ENCODE measurements at places on chromosomes 5 and 9. TPM values are rescaled to one million over a fixed set of nuclear protein-coding genes. Genes with fewer than 3 reads are reported as not detected.

DNA sequence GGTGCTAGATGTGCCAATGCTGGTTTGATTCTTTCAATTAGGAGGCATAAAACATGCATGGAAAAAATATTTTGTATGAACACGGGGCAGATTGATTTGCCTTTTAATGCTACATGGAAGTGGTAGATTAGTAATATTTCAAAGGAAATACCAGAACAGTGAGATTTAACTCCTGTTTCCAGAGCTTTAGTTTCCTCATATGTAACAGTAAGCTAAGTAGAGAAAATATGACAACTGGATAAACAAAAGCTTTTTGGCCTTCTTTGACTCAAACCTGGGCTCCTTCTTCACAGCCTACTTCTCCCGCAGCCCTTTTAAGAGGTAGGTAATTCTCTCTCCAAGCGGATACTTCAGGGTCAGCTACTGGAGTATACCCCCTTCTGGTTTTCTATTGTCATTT is 254.2 kb upstream of the TRPC7 start:
- H3K27me3 ChIP-seq: no peaks in the 10 kb centered on the region
- H3K27ac ChIP-seq: no peak overlapping the region
- DNase-seq: no peak
- no peak overlapping the region for H3K4me3 ChIP-seq
- H3K36me3 ChIP-seq: no peaks in the 10 kb centered on the region

- no peak for DNase-seq
- H3K27ac ChIP-seq: no peak within 1 kb of the TSS
- H3K4me3 ChIP-seq: no peak within 1 kb of the TSS
- H3K27me3 ChIP-seq: peaks cover 41% of the 10 kb centered on the region
Observed at GRCh38 chr5:37839407-37840052, at the start of gene GDNF. Gene GDNF (minus strand): TSS chr5:37840041. CDS start chr5:37834796, 5,245 bp downstream.

GRCh38 chr5:142713121-142713706 is 27.3 kb upstream of the FGF1 start:
- no peaks in the 10 kb centered on the region for H3K36me3 ChIP-seq
- peaks cover 36% of the 10 kb centered on the region for H3K4me1 ChIP-seq
- peak; percentile 93 for DNase-seq

DNA sequence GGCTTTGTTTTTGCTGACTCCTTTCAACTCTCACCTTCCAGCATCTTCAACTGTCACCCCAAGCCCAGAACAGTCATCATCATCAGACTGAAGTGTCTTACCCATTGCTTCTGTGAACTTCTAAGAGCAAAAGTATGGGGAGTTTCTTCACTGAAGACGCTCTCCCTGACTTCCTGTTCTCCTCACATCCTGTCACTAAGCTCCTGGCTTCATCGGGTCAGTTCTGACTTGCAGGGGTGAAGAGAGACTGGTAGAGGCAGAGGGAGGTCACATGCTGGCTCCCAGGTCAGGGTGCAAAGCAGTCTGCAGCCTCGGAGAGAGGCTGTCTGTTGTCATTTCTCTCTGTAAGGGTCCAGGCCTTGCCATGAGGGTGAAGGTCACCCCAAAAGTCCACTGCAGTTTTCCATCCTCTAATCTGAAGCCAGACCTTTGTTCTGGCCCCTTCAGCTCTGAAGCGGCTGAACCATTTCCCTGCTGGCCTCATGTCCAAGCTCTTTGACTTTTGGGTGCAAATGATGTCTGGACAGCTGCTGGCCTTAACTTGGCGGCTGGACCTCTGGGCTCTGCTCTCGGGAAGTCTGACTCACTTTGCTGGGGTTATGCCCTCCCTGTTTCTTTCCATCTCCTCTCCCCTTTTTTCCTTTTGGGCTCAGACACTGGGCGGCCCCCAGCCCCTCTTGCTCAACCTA is 305.0 kb downstream of the RAB3C start:
- H3K36me3 ChIP-seq: no peaks in the 10 kb centered on the region
- no peak overlapping the region for H3K4me3 ChIP-seq
- H3K27me3 ChIP-seq: no peaks in the 10 kb centered on the region
- H3K4me1 ChIP-seq: peaks cover 6% of the 10 kb centered on the region
- peak; percentile 27 for DNase-seq
- H3K27ac ChIP-seq: no peak overlapping the region

DNA sequence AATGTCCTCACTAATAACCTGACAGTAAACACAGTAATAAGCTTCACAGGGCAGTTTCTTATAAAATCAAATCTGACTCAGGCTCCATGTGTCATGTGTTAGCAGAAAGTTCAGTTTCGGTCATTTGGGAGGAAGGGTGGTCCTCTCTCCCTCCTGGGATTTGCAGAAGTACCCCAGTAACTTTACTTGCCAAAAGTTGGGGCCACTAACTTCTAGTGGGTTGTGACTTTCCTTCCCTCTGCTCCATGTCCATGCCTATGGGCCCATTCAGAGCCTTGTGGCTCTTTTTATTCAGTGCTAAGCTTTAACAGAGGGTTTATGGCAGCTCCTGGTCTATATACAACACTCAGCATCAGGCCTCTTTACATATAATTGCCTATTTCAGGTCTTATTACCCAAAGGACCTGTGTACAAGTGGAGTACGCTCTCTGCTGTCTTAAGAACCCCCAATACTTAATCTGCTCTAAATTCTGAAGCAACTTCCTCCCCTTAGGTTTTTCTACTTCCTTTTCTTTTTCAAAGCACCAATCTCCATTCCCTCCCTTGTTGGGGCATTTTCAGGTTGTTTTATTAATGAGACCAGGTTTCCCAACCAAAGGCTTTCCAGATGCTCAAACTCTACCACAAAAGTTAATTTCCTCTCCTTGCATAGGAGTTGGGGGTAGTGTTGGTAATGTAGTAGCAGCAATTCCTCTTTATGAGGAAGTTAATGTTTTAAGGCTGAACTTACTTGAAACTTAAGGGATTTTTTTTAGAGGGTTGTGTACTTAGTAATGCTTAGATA is 107.7 kb downstream of the CCDC192 start:
- H3K4me1 ChIP-seq: no peaks in the 10 kb centered on the region
- H3K27ac ChIP-seq: no peak overlapping the region
- no peaks in the 10 kb centered on the region for H3K36me3 ChIP-seq

- H3K4me1 ChIP-seq: no peaks in the 10 kb centered on the region
- DNase-seq: no peak
- no peaks in the 10 kb centered on the region for H3K27me3 ChIP-seq
- H3K27ac ChIP-seq: no peak overlapping the region
Observed at GRCh38 chr9:110031511-110032173, 176.3 kb downstream of the C9orf152 start.

GRCh38 chr5:983568-983967 is 25.0 kb upstream of the NKD2 start:
- no peak overlapping the region for H3K4me3 ChIP-seq
- H3K27me3 ChIP-seq: no peaks in the 10 kb centered on the region
- H3K36me3 ChIP-seq: no peaks in the 10 kb centered on the region
- no peak for DNase-seq

GRCh38 chr5:151008906-151009305 is 11.5 kb upstream of the GPX3 start:
- no peaks in the 10 kb centered on the region for H3K4me1 ChIP-seq
- H3K36me3 ChIP-seq: no peaks in the 10 kb centered on the region
- H3K27ac ChIP-seq: no peak overlapping the region
- H3K4me3 ChIP-seq: no peak overlapping the region
- no peaks in the 10 kb centered on the region for H3K27me3 ChIP-seq
- no peak for DNase-seq

DNA sequence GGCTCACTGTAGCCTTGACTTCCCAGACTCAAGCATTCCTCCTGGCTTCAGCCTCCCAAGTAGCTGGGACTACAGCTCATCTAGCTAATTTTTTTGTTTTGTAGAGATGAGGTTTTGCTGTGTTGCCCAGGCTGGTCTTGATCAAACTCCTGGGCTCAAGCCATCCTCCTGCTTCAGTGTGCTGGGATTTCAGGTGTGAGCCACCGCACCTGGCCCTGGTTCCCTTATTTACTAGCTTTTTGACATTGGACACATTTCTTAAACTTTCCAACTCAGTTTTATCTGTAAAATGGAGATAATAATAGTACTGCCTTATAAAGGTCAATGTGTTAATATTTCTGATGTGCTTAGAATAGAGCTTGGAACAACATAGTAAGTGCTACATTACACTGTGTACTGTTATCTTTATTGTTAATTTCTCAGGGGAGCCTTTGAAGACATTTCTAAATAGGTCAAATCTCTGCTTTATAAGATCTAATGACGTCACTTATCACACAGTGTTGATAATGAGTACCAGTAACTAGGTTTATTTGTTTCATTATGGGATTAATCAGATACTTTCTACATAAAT is 66.7 kb downstream of the KIAA1958 start:
- H3K27me3 ChIP-seq: no peaks in the 10 kb centered on the region
- H3K27ac ChIP-seq: no peak overlapping the region
- no peaks in the 10 kb centered on the region for H3K4me1 ChIP-seq
- no peaks in the 10 kb centered on the region for H3K36me3 ChIP-seq

The GOLGA1 gene
- 32.4 TPM for total RNA-seq

The PCDHGA7 gene
- 0.26 TPM for total RNA-seq

The C5orf58 gene
- total RNA-seq: not detected

The IPO11 gene
- 16.6 TPM for total RNA-seq

The TAL2 gene
- total RNA-seq: not detected

The PTGS1 gene
- 2.1 TPM for total RNA-seq

The PRLR gene
- total RNA-seq: 0.09 TPM
